ENCODE measurements at places on chromosomes 4 and X.

- DNase-seq = no peak
Observed at GRCh38 chr4:32140636-32141035, 1420.5 kb downstream of the PCDH7 start.

DNA sequence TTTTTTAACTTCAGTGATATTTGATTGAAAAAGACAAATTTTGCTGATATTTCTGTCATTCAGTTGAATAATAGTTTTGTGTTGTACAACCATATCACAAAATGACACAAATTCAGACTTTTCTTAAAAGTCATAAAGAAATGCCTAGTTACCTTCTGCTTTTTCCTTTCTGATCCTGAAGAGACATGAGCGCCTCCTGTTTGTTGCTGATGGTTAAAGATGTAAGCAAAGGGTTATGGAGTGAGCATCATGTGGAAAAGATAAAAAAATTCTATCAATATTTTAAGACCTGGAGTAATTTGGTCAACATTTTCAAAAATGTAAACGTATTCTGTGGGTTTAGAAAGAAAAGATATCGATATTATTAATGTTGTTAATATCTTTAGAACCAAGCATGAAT, 669.9 kb upstream of the NR3C2 start:
- no peak for DNase-seq

DNA sequence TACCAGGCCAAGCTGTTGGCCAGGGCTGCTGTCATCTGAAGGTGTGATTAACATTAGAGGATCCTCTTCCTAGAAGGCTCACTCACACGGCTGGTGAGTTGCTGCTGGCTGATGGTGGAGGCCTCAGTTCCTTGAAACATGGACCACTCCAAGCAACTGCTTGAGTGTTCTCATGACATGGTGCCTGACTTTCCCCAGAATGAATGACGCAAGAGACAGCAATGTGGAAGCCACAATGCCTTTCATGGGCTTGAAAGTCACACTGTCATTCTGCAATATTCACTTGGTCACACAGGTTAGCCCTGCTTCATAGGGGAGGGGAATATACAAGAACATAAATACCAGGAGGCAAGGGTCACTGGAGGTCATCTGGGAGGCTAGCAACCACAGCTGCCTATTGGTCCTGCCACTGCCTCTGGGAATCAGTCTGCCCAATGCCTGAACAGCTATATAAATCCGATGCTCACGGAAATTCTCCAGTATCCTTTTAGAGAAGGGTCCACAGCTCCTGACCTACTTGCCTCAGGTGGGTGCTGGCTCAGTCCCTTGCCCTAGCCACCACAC, 97.1 kb upstream of the MAML3 start:
- DNase-seq = no peak

DNA sequence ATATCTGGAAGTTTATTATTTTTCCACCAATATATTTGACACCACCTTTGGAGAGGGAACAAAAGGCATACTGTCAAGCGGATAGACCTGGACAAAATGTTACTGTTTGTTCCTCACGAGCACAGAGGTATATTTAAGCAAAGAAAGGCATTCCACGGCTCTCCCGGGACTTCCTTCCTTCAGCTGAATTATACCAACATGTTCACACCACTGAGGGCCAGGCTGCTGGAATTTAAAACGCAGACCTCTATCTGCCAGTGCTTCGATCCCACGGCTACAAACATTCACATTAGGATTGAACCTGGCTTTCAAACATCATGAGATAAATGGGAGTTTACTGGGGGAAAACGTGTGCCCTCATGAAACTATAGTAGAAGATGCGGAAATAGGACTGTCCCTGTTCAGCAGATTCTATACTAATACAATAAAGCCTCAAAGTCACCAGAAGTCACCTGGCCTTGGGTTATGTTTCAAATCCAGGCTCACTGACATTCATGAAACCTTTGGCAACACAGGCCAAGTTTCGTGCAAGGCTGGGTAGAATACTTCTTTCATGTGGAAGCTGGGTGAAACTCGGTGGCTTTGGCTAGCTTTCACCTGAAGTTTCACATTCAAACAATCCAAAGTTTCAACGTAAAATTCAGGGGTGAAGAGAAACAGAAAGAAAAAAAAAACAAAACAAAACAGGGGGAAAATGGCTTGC, 39.5 kb downstream of the SORBS2 start:
- no peak for DNase-seq

DNA sequence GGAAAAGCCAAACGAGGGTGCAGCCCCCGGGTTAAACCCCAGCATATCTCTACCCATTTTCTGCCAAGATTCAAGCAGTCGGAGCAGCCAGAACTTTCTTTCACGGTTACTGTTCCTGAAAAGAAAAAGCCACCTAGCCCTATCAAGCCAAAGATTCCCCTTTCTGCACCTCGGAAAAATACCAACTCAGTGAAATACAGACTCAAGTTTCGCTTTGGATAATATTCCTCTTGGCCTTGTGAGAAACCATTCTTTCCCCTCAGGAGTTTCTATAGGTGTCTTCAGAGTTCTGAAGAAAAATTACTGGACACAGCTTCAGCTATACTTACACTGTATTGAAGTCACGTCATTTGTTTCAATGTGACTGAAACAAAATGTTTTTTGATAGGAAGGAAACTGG, 20.0 kb downstream of the FGF5 start:
- DNase-seq = no peak

- no peak for DNase-seq
Observed at GRCh38 chr4:185395238-185395955, at the start of gene LRP2BP. Gene LRP2BP (minus strand): TSS chr4:185395924. CDS start chr4:185378186, 17,738 bp downstream.

GRCh38 chr4:20592663-20593062, 107.6 kb upstream of the PACRGL start:
- no peak for DNase-seq

GRCh38 chrX:23494741-23495140, 160.1 kb downstream of the PTCHD1 start:
- DNase-seq = no peak

- no peak for DNase-seq
Observed at GRCh38 chr4:137664416-137664815, 132.1 kb upstream of the PCDH18 start.

- no peak for DNase-seq
Observed at GRCh38 chr4:2259541-2260343, 2.2 kb downstream of the MXD4 start.

GRCh38 chrX:110806145-110806544, 10.5 kb upstream of the CHRDL1 start:
- DNase-seq = no peak

- no peak for DNase-seq
Observed at GRCh38 chrX:20623448-20623847, 356.7 kb upstream of the RPS6KA3 start.

DNA sequence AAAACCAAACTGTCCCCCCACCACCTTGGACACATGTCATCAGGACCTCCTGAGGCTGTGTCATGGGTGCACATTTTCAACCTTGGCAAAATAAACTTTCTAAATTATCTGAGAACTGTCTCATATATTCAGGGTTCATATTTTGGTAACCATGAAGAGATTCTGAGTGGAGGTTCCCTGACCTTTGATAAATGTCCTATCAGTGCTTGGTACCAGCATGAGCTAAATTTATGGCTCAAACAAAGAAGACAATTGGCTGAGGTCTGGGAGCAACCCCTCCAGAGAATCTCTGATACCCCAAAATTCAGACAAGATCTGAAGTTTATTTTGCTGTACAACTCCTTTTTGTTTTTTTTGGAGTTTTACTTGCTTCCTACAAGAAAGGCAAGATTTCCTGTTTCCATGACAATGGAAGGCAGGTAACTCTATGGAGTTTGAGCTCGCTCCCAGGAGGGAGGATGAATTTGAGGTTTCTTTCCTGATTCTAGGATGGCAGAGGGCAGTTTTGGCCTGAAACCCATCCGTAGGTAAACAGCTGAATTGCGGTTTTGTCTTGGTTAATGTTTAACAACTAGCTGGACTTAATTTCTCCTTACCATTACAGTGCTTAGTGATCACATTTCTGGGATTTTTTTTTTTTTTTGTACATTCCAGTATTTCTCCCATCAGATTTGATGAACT, 14.5 kb downstream of the UGT2B15 start:
- DNase-seq = no peak

GRCh38 chr4:152981278-152981677, 45.2 kb downstream of the FHDC1 start:
- DNase-seq = no peak

DNA sequence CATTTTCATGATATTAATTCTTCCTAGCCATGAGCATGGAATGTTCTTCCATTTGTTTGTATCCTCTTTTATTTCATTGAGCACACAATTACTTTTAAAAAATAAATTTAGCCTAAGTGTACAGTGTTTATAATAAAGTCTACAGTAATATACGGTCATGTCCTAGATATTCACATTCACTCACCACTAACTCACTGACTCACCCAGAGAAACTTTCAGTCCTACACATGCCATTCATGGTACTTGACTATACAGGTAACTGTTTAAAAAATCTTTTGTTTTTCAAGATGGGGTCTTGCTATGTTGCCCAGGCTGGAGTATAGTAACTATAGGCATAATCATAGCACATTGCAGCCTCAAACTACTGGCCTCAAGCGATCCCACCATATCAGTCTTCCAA, 348.1 kb downstream of the RAPGEF2 start:
- no peak for DNase-seq

DNA sequence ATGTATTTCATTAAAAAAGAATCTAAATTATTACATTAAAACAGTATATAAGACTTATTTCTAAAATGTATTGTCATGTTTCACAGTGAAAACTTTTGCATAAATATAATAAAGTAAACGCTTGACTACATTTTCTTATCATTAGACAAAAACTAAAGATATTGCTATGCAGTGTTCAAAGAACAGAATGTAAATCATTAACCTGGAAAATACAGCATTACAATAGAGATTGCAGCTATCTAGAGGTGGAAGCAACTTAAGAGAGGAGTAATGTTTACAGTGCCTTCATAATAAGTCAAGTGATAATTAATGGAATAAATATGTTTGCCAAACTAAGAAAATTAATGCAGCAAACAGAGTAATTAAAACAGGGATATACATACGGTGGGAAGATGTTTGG, 940.9 kb downstream of the FSTL5 start:
- no peak for DNase-seq

DNA sequence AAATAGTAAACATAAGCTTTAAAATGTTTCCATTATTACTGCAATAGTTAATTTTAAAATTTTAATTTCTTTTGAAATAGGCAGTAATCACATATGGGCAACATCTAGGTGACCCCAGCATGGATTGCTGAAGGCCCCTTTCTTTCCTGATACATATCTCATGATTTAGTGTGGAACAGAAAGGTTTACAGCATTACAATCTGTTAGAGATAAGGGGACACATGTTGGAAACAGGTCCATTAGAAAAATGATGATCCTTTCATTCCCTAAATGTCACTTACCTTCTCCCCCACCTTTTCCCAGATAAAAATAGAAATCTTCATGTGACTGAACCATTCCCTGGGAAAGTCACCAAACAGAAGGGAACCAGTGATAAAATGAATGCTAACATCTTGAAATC, 90.4 kb downstream of the RASL11B start:
- DNase-seq = no peak

DNA sequence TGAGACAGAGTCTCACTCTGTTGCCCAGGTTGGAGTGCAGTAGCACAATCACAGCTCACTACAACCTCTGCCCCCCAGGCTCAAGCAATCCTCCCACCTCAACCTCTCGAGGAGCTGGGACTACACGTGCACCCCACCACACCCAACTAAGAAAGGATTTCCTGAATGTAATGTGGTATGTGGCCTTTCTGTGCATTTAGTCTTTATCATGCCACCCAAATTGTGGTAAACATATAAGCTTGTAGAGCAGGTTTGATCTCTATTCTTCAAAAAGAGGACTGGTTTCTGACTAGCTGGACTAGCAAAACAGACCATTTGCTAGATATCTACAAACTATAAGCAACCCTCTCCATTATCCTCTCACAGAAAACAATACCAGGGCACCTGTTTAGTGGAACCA, 33.6 kb downstream of the ELOVL6 start:
- no peak for DNase-seq

GRCh38 chr4:15515106-15515505, 45.4 kb downstream of the CC2D2A start:
- DNase-seq = no peak

DNA sequence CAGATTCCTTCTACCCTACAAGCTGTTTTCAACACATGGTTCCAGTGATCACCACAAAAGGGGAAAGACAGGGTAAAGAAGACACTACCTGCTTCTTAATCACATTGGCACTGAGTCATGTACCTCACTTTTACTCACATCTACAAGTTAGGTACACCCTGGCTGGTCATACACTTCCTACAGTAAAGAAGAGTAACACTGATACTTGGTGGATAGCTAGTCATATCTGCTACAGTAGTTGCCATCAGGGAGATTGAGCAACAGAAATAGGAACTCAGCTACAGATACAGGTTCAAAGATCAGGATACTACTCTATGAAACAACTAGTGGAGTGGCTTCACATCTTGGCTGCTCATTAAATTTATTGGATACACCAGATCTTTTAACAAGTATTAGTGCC, 105.4 kb upstream of the DIAPH2 start:
- DNase-seq = no peak

- no peak for DNase-seq
Observed at GRCh38 chr4:77025643-77026321, 50.0 kb downstream of the CCNI start.

- DNase-seq = no peak
Observed at GRCh38 chrX:108397627-108398391, 40.4 kb downstream of the COL4A6 start.

- DNase-seq = no peak
Observed at GRCh38 chr4:163966612-163967011, 472.1 kb downstream of the TMA16 start.

DNA sequence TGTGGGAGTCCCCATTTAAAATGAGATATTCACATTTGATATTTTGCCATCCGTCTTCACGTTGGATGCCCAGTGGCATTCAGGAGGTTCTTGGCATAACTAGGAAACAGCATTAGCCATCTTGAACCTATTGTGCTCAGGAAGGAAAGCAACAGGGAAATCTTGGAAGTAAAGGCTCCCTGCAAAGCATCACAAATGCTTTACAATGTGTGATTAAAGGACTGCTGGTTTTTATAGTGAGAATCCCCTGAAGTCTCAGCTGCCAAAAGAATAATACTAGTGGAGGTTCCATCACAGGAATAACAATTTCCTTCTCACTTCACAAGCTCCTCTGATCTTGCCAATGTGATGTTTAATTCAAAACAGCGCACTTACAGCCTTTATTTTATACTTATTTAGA, 49.7 kb upstream of the NPNT start:
- no peak for DNase-seq

DNA sequence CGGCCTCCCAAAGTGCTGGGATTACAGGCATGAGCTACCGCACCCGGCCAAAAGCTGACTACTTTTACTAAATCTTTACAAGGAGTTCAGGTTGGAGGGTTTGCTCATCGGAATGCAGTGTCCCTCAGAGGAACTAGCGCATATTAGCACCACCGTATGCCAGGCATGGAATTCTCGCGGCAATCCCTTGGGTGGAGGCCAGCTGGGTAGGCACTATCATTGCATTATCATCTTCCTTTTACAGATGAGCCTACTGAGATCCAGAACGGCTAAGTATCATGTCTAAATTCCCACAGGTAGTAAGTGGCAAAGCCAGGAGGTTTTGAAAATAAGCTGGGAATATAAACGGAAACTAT, 6.1 kb upstream of the CXorf66 start:
- no peak for DNase-seq

- DNase-seq = no peak
Observed at GRCh38 chr4:136637071-136637777, 895.1 kb downstream of the PCDH18 start.

Measured in activated CD8-positive, alpha-beta memory T cell treated with anti-CD3 and anti-CD28 coated beads for 1 hour (primary cell).